ENCODE measurements at places on chromosomes 11 and 22.

DNA sequence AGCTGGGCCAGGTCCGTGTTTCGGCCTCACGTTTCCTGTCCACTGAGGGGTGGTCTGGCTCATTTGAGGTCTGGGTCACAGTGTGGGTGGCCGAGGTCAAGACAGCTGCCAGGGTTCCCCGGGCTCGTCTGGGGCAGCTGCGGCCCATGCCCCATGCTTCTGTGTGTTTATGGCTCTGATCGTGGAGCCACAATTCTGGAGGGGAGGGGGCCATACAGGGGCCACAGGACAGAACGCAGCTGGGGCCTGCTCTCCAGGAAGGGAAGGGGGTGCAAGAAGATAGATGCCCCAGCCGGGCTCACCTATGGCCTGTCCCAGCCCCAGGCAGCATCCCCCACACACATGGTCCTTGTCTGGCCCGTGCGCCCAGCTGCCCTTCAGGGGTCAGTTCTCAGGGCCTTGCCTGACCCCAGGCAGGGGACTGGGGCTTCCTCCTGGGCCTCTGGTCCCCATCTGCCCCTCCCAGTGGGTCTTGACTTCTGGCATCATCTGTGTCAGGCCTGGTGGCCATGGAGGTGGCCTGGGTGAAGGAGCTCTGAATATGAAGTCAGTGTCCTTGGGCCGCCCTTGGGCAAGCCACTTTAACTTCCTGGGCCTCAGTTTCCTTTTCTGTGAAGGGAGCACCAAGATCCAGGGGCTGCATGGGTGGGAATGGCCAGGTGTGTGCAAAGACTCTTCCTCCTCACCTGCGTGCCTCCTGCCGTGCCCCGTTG is 8.4 kb downstream of the TSPAN32 start:
- no peak for DNase-seq

DNA sequence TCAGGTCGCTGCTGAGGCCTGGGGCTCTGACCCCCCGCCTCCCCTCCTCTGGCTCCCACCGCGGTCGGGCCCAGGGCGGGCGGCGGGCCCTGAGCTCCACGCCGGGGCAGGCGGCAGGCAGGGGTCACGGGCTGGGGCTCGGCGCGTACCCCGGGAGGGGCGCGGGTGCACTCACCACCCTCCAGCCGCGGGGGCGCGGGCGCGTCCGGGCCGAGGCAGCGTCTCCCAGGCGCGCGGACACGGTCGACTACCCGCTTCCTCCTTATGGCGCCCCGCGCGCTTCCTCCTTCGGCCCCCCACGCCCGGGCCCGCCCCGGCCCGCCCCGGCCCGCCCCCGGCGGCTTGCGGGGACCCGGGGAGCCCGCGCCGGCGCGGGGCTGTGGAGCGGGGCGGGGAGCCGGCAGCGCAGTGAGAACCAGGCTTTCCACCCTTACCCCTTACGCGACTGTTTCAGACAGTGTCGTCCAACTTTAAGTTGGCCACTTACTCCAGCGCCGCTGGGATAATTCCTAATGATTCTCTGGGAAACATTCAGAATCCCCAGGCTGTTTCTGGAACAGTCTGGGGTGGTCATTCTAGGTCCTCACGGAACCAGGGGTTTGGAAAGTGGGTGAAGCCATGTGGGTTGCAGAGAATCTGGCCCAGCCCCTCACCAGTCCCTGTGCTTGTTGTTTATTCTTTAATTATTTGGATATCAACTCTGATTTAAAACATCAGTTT is at the start of gene BID:
Gene BID, minus strand, starts transcription at position 264 of the 720 bp plus-strand sequence. CDS start 24,353 bp downstream, outside the sequence.
- DNase-seq = no peak

- DNase-seq = no peak
Observed at GRCh38 chr11:61160487-61161189, 588 bp downstream of the VPS37C start.

GRCh38 chr11:61587541-61587941 is 6.7 kb upstream of the SYT7 start:
- DNase-seq = no peak

- DNase-seq = no peak
Observed at GRCh38 chr11:61996933-61997332, 29.5 kb upstream of the FTH1 start.

- DNase-seq = no peak
Observed at GRCh38 chr11:45924927-45925326, 2.5 kb downstream of the LARGE2 start.

GRCh38 chr11:121483805-121484480 is 31.2 kb upstream of the SORL1-AS1 start:
- no peak for DNase-seq

Measured in SHP77 (cell line).